ENCODE measurements at places on chromosomes 4 and X. TPM values are rescaled to one million over a fixed set of nuclear protein-coding genes. Genes with fewer than 3 reads are reported as not detected.

The GLUD2 gene
- total RNA-seq = 1.6 TPM

The ATP8A1 gene
- total RNA-seq = 79.3 TPM

The SMIM10 gene
- 5.2 TPM for total RNA-seq

The ESX1 gene
- total RNA-seq = not detected

The IRS4 gene
- total RNA-seq = not detected

The ARSD gene
- 35.1 TPM for total RNA-seq

The CXorf65 gene
- not detected for total RNA-seq

The PAGE1 gene
- not detected for total RNA-seq

The TAF7L gene
- total RNA-seq = not detected

The TCEANC gene
- 6.4 TPM for total RNA-seq

The MORC4 gene
- total RNA-seq = 16.3 TPM

The NPY1R gene
- total RNA-seq = 4.6 TPM

The RGN gene
- total RNA-seq = 15.4 TPM

The AFP gene
- total RNA-seq = not detected

The KDR gene
- total RNA-seq = 48.6 TPM

The CFI gene
- 61.0 TPM for total RNA-seq

The HSD17B13 gene
- 1.7 TPM for total RNA-seq

The EFHC2 gene
- 0.17 TPM for total RNA-seq

The ARX gene
- not detected for total RNA-seq

The HMGN5 gene
- 1.8 TPM for total RNA-seq

The ART3 gene
- total RNA-seq = not detected

The METAP1 gene
- 30.4 TPM for total RNA-seq

The UGT2B10 gene
- total RNA-seq = not detected

The NAA11 gene
- not detected for total RNA-seq

The ALAS2 gene
- 0.78 TPM for total RNA-seq

Measured in upper lobe of right lung (tissue), 1 donor.